ENCODE measurements at places on chromosomes 16 and 17.
A peak's percentile ranks its signal among the peaks of the same experiment; 100 is the strongest.

- no peak for DNase-seq
Measured at GRCh38 chr17:77696721-77697460, 261.6 kb upstream of the TNRC6C start.

GRCh38 chr17:4849011-4849536, 15.9 kb downstream of the MINK1 start:
- DNase-seq = no peak

GRCh38 chr17:68595496-68595895, 5.7 kb downstream of the FAM20A start:
- no peak for DNase-seq

- DNase-seq = no peak
Measured at GRCh38 chr16:72749091-72749490, 298.8 kb downstream of the ZFHX3 start.

- DNase-seq = no peak
Measured at GRCh38 chr16:51989637-51990230, 557.2 kb downstream of the TOX3 start.

DNA sequence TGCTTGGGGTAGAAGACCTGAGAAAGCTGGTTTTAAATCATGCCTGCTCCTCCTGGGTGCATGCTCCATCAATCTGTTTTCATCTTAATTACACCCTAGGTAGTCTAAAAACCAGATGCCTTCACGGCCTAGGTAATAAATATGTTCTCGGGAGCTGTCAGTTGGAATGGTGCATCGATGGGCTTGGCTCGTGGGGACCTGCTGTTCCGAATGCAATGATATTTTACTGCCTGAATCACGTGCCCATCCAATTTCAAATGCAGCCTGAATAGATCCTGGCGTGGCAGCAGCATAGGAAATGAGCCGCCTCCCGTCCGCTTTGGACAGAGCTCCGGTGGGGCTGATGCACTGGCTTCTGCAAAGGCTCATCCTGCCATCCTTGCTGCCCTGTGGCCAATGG, 18.8 kb upstream of the FAAP100 start:
- no peak for DNase-seq

DNA sequence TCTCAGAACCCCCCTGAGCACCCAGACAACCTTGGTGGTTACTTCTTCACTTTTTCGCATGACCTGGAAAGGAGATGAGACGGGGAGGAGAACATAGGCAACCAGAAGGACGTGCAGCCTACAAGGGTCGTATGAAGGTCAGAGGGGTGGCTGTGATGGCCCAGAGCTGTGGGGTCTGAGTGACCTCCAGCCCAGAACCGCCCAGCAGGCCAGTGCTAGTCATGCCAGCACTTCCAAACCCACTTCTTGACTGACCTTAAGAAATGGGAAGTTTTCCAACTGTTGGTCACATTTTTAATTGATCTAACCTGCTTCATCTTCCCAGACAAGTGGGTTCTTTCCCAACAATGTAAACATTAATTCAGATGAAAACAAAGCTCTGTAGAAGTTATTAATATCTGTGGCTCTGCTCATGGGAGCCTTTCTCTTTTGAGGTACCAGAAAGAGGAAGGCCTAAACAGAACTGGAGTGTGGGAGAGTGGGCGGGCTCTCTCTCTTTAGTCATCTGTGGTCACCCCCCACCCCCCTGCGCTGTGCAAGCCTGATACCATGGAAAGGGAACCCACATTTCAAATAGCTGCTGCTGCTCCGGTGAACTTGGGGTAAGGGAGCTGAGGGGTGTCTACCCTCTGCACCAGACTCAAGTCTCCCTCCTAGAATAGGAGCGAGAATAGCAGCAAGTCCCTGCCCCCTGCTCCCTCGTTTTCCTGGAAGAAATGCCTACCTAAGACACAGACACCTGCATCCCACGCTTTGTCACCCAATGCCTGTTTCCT, 101.6 kb downstream of the RAB11FIP4 start:
- DNase-seq = no peak

GRCh38 chr16:57260294-57260929, 15.4 kb downstream of the ARL2BP start:
- no peak for DNase-seq

DNA sequence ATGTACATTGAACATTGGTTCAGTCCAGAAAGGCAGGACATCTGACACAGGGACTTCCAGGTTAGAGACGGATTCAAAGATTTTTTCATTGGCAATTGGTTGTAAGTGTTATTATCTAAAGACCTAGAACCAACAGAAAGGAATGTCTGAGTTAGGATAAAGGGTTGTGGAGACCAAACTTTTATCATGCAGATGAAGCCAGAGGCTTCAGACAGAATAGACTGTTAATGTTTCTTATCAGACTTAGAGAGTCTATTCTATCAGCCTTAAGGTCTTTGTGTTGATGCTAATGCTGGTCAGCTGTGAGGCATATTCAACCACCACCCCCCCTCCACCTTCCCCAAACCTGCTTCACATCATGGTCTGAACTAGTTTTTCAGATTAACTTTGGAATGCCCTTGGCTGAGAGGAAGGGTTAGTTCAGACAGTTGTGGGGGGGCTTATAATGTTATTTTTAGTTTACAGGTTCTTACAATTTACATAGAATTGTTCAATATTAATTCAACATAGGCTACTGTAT, 2.1 kb upstream of the ITGB3 start:
- DNase-seq = no peak

GRCh38 chr16:66678337-66678736, 18.2 kb downstream of the CMTM4 start:
- no peak for DNase-seq

DNA sequence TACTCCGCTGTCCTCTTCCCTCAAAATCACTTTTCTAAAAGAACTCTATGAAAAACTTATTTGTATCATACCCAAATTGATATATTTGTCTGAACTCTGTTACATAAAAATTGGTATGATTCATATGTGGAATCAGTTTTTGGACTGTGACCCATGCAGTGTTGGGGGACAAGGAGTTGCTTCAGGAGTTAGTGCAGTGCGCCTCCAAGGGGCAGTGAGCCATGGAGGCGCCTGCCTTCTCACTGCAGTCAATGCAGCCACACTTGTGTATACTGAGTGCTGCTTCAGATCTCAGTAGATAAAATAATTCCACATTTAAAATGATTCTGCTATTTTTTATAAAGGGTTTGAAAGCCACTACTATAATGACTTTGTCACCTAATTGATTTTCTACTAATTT, 32.5 kb downstream of the DGKE start:
- DNase-seq = no peak

DNA sequence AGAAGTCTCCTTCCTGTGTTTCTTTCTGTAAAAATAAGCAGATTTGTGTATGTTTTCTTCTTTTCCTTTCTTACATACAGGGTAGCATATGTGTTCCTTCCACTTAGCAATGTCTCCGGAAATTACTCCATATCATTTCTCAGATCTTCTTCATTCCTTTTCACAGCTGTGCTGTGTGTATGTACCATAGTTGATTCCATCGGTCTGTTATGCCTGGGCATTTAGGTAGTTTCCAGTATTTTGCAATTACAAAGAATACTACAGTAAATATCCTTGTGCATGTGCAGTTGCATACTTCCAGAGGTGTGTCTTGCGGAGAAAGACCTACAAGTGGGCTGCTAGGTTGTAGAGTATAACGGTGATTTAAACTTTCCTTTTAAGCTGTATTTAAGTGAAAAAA, 69.8 kb downstream of the CLEC16A start:
- DNase-seq = no peak

DNA sequence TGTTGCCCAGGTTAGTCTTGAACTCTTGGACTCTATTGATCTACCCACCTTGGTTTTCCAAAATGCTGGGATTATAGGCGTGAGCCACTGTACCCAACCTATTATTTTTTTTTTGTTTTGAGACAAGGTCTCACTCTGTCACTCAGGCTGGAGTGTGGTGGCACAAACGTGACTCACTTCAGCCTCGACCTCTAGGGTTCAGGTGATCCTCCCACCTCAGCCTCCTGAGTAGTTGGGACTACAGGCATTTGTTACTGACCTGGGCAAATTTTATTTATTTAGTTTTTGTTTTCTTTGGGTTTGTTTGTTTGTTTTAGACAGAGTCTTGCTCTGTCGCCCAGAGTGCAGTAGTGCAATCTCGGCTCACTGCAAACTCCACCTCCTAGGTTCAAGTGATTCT, 4.0 kb downstream of the SAT2 start:
- no peak for DNase-seq

DNA sequence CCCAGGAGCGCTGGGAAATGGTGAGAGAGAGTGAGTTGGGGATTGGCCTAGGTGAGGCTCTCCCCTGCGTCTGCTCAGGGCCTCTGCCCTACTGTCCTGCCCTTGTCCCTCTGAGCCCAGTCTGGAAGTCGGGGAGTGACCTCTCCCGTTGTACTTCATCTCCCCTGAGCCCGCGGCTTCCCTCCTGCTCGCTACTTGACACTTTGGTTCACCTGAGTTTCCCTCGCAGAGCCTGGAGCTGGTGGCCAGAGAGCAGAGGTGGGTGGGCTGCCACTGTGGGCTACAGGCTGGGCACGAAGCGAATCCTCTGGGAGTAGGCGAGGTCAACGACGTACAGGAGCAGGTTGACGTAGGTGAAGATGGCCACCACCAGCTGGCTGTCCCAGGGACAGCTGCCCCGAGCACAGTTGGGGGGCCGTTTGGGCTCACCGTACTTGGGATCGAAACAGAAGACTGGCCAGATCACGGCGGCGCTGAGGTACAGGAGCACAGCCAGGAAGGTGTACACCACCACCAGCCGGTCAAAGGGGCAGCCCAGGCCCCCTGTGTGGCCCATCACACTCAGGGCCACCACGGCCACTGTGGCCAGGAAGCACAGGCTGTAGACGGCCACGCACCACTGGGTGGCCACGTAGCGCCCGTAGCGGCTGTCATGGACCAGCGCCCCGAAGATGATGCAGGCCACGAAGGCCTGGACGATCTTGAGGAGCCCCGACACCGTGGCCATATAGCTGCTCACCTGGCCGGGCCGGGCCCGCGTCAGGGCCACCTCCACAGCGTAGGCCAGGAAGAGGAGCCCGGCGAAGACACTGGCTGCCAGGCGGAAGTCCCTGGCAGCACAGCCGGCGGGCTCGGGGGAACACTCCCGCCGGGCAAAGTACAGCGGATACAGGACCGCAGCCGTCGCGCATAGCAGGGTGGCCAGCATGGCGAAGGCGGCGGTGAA, 3.7 kb upstream of the PYCR1 start:
- DNase-seq = no peak

DNA sequence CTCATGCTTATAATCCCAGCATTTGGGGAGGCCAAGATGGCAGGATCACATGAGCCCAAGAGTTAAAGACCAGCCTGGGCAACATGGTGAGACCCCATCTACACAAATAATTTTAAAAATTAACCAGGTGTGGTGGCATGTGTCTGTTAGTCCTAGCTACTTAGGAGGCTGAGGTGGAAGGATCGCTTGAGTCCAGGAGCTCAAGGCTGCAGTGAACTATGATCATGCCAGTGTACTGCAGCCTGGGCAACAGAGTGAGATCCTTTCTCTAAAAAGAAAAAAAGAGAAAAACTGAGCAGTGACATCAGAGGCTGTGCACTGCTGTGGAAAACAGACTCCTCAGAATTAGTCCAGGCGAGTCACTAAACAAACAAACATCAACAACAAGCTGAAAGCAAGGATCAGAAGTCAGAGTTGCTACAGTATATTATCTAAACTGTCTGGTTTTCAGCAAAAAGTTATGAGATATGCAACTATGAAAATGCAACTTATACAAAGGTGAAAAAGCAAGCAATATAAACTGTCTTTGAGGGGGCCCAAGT, 39.3 kb downstream of the CBFB start:
- DNase-seq = no peak

DNA sequence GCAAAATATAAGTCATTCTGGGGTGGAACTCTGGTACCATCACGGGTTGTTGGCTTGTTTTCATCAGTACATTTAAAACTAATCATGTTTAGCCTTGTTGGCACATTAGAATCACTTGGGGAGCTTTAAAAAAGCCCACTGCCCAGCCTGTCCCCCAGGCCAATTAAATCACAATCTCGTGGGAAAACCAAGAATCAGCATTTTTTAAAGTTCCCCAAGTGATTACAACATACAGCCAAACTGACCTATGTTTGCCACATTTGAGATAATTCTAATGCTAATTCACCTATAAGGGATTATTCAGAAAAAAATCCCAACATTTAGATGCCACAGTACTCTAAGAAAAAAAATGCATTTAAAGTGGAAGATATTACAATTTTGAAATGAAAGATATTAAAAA, 8.4 kb upstream of the MSI2 start:
- no peak for DNase-seq

DNA sequence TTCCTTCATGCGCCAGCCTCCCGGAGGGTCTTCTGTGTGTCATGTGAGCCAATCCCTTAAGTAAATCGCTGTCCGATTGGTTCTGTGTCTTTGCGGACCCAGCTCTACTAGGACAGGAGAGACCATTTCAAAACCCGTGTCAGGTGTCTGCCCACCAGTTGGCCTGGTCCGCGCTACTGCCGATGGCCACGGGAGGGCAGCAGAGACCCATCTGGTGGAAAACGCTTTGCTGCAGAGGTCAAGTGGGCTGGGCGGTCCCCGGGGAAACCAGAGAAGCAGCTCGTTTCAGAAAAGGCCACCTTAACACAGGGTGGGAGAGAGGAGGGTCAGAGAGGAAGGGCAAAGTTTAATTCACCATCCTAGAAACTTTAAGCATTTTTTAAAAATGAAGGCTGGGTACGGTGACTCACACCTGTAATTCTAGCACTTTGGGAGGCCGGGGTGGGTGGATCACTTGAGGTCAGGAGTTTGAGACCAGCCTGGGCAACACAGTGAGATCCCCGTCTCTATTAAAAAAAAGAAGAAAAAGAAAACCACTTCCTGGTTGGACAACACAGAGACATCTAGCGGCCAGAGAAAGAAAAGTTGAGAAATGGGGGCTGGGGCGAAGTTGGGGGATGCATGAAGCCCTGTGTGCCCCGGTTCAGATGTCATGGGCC, 2.8 kb upstream of the CIBAR2 start:
- DNase-seq = peak; percentile 64

- DNase-seq = no peak
Measured at GRCh38 chr16:4184038-4184702, 57.7 kb downstream of the SRL start.

- no peak for DNase-seq
Measured at GRCh38 chr16:31273676-31274075, 13.9 kb downstream of the ITGAM start.

GRCh38 chr16:24883714-24884151, 38.0 kb downstream of the SLC5A11 start:
- DNase-seq = no peak
